ENCODE measurements at places on chromosomes 2 and 18. TPM values are rescaled to one million over a fixed set of nuclear protein-coding genes. Genes with fewer than 3 reads are reported as not detected.

GRCh38 chr2:53881360-53881759 is 21.6 kb upstream of the GPR75 start:
- DNase-seq, result no peak

Gene TBR1
- total RNA-seq, result 0.13 TPM

DNA sequence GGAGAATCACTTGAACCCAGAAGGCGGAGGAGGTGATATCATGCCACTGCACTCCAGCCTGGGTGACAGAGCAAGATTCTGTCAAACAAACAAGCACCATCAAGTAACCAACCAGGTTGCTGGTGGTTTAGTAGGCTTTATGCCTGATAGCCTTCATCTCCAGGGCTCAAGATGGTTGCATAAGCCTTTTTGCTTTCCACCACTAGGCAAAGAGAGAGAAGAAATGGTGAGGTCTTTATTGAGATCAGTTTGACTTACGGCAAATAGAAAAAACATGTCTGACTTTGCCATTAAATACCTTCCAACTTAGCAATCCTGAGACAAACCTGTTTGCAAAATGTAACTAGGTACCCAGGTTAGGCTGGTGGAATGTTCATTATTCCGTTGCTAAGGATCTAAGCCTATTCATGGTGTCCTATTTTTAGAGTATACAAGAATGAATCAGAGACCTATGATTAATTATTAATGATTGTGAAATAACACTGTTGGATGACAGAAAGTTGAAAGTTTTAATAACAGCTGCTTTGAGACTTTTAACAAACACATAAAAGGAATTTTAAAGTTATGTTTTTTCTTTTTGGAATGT is 53.5 kb upstream of the SLC38A11 start:
- no peak for DNase-seq

- DNase-seq, result no peak
These were observed 19.7 kb downstream of the GNLY start for GRCh38 chr2:85713836-85714235.

DNA sequence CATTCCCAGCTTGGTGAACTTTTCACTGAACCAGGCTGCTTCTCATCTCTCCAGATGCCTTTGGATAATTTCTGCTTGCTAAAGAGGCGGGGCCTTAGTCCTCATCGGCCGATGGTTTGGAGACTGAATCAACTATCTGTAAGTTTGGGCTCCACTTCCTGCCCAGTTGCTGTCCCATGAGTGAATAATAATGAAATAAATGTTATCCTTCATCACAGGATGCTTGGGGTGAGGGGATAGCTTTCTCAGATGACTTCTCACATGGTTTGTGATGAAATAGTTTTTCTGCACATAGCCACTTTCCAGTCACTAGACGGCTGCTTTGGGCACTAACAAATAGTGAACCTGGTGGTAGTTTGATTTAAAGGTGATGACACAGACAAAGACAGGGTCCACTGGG is 376.6 kb upstream of the TRIB2 start:
- DNase-seq, result peak; percentile 46

DNA sequence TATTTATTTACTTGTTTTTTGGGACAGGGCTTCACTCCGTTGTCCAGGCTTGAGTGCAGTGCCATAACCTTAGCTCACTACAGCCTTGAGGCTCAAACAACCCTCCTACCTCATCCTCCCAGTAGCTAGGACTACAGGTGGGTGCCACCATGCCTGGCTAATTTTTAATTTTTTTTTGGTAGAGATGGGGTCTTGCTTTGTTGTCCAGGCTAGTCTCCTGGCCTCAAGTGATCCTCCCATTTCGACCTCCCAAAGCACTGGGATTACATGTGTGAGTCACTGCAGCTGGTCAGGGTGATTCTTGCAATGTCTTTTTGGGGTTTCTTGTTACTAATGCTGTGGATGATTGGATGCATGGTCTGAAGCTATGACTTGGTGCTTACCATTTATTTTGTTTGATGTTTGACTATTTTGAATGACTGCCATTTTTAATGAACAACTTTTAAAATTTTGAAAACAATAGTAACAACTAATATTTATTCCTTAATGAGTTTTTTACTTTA is 6.5 kb downstream of the CERS6 start:
- no peak for DNase-seq

GRCh38 chr2:142866426-142866825 is 11.0 kb upstream of the KYNU start:
- no peak for DNase-seq

DNA sequence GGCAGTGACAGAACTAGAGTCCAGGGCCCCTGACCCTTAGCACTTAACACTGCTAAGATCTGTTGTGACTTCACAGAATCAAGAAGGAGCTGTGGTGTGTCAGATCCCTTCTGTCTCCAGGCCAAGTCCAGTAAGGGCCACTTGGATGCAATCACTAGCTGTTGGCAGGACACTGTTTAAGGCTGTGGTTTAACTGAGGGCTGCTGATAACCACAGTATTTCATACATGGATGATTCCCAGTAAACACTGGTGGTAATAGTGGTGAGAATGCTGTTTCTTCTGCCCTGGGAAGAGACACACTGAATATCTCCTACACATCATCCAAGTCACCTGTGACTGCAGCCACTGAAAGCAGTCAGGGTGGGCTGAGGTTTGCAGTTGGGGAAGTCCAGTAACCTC is 77.7 kb upstream of the FBXO11 start:
- DNase-seq, result peak; percentile 28

DNA sequence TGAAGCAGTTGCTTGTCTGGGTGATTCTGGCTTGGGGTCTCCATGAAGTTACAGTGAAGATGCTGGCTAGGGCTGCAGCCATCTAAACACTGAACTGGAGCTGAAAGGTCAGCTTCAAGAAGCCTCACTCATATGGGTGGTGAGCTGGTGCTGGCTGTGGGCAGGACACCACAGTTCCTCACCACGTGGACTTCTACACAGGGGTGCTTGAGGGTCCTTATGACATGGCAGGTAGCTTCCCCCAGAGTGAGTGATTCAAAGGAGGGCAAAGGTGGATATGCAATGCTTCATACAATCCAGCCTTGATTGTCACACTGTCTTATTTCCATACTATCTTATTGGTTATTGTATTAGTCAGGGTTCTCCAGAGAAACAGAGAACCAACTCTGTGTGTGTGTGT is 6.0 kb downstream of the CD302 start:
- no peak for DNase-seq

DNA sequence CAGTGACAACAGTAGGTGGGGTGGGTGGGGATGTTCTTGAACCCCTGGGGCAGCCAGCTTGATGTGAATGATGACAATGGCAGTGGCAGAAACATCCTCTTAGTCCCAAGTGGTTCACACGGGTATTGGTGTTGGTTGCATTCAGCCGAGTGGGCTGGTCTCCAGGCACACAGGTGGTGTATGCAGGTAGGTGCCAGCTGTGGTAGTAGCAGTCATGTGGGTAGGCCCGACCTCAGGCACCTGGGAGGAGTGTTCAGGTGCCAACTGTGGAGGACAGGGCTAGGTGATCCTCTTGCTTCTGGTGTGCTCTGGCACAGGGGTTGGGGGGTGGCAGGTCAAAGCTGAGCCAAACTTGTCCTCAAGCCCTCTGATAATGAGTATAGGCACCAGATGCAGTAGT is 327.6 kb upstream of the CYP26B1 start:
- no peak for DNase-seq

GRCh38 chr2:190563109-190563508 is 28.6 kb upstream of the NEMP2 start:
- DNase-seq, result no peak

GRCh38 chr2:66334237-66335029 is 100.5 kb upstream of the MEIS1 start:
- peak; percentile 71 for DNase-seq

Gene COL4A4
- total RNA-seq, result 0.10 TPM

GRCh38 chr2:162344617-162344950 is 652 bp downstream of the GCA start:
- no peak for DNase-seq

DNA sequence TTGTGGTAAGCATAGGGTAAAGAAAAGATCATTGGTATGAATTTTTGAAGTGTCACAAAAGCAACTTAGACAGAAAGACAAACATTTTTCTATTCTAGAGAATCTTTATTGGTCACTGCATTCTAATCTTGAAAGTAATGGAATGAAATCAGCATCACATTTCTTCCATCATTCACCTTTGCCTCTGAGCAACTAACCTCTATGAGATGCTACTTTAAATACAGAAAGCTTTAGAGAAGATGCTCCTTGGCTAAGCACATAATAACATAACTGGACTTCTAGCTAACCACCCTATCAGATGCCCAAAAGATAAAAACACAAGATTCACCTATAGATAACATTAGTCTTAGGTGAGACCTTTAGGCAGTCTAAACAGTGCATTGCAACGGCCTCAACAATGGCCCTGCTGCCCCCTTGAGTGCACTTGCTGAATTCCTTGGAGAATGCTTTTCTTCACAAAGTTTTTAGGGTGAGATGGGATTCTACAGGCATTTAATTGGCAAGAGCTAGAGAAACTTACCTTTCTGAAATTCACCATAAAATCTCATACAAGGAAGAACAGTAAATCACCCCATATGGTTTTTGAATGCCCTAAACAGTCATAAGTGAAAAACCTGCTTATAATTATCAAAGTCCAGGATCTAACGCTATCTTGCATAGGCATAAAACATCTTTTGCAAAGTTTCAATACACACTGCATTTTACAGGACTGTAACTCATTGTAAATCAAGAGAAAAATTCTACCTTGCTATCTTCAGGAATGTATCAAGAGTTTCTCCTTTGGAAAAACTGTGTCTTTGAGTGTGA is 791.3 kb upstream of the CHAC2 start:
- DNase-seq, result peak; percentile 10

- no peak for DNase-seq
These were observed 943.9 kb downstream of the EPHA4 start for GRCh38 chr2:220628252-220628651.

DNA sequence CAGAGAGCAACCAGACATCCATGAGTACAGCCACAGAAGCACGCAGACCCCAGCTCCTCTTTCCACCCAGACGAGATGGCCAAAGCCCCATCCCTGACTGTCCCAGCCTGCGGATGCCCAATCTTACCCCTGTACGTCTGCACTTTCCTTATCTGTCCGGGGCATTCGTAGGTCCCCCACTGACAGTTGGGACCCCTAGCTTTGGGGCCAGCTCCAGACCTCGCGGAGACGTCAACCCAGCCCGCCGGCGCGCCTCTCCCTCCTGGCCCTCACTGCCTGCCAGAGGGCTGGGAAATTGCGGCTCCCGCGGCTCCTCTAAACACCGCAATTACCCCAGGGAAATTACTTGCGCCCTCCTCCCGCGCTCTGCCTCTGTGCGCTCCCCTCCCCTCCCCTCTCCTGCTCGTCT is 2.3 kb downstream of the ECEL1 start:
- DNase-seq, result no peak

DNA sequence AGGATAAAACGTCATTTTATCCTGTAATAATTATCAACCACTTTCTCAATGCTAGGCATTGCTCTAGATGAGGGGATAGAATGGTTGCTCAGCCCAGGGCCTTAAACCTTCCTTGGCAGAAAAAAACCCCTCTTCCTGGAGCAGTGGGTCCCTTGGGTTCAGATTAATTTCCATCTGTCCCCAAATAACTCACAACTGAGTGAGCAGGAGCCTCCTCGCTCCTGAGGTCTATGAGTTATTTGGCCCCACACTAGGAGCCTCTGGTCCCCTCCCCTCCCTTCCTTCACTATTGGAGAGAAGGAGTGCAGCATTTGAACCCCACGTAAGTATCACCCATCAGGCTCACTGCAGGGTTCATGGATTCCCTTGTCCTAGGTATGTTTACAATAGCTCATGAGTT is 157.5 kb upstream of the FHL2 start:
- DNase-seq, result no peak

- DNase-seq, result peak; percentile 65
These were observed 13.0 kb downstream of the GPR155 start for GRCh38 chr2:174473796-174474195.

GRCh38 chr18:57923611-57924010 is 120.4 kb upstream of the NEDD4L start:
- no peak for DNase-seq

- no peak for DNase-seq
These were observed 805 bp downstream of the LIMS2 start for GRCh38 chr2:127674241-127675209.

DNA sequence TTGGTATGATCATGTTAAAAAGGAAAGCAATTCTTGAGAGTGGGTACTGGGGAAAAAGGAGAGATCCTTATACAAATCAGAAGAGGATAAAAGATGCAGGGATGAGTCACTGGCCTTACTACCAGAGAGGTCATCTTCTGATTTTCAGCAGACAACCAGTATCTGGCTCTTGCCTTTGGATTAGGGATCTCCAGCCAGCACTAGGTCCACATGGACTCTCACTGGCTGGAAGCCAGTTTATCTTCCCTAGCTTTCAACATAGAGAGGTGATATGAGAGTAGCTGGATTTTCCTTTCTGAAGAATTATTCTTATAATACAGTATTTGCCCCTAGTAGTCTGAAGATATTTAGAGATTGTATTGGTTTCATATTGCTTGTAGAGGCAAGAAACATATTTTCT is 30.2 kb downstream of the CERKL start:
- no peak for DNase-seq

GRCh38 chr2:160499865-160500264 is 6.3 kb upstream of the RBMS1 start:
- no peak for DNase-seq

GRCh38 chr18:13539843-13540476 is 186.4 kb downstream of the FAM210A start:
- no peak for DNase-seq

Gene ZNF396
- total RNA-seq, result not detected

Gene TUBA4A
- total RNA-seq, result 140 TPM

- DNase-seq, result no peak
These were observed 113.8 kb upstream of the KLF7 start for GRCh38 chr2:207279520-207279919.

DNA sequence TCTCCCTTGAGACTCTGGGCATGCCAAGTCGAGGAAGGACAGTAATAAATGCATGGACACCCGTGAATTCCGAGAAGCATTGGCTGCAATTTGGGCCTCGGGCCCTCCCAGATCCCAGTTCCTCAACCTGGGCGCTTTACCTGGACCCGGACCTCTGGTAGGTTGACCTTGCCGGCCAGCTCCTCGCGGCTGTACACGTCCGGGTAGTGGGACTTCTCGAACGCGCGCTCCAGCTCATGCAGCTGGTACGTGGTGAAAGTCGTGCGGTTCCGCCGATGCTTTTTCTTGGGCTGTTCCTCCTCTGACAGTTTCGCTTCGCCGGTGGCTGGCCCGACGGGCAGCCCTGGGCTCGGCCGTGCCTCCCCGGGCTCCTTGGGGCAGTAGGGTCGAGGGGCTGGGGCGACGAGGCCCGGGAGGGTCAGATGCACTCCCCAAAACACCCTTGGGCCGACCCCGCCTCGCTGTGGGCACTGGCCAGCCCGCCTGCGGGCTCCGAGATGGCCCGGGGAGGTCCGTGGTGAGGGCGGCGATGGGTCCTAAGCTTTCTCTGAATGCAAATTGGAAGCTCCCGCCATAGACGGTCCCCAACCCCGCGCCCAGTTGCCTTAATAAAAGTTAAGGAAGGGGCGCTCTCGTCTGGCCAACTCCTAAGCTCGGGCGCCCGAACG is 899 bp downstream of the RAX start:
- DNase-seq, result no peak
